ENCODE measurements at places on chromosomes 5 and 9. TPM values are rescaled to one million over a fixed set of nuclear protein-coding genes. Genes with fewer than 3 reads are reported as not detected.

The FST gene
- total RNA-seq, result 2.2 TPM

DNA sequence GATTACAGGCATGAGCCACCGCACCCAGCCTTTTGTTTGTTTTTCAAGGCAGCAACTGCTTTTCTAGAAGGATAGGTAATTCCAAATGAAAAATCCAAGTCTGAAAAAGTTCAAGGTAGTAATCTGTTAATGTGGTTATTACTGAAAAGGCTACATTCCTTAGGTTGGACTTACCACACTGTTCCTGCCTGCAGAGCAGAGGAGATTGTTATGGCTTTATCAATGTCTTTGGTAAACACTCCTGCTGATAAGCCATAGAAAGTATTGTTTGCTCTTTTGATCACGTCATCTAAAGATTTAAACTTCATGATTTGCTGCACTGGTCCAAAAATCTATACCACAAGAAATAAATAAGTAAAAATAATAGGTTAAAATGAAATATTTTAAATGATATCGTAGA, 43.4 kb downstream of the ALDH1A1 start:
- DNase-seq, result no peak

The RNF183 gene
- not detected for total RNA-seq

DNA sequence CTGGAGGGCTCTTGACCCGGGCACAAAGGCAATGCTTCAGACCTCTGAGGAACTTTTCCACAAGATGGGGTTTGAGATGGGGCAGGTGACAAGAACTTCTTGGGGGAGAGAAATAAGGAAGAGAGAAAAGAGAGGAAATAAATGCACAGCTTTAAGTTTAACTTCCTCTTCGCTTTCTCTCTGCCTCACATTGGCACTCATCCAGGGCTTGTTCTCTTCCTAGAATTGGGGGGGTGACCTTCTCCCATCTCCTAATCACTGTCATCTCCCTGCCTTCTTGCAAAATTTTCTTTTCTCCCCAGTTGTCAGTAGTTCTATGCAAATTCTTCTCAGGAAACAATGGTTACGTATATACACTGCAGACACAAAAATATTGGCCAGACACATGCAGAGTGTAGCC, 19.1 kb upstream of the ADCY2 start:
- DNase-seq, result no peak

DNA sequence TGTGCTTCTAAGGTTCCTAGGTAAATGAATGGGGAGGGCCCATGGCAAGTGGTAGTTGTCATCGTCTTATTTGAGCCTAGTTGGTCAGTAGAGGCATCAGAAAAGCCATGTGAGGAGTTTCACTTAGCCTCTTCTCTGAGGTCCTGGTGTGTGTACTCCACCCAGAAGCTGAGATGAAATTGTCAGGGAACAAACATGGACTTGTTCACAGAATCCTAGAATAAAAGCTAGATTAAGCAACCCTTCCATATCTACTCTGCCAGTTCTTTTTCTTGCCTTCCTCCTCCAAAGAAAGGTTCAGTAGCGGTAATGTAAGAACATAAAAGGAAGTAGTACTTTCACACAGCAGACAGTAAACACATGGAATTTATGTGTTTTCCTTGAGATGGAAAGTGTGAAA, 70.4 kb downstream of the ARHGAP26 start:
- DNase-seq, result no peak

The PCSK1 gene
- not detected for total RNA-seq

DNA sequence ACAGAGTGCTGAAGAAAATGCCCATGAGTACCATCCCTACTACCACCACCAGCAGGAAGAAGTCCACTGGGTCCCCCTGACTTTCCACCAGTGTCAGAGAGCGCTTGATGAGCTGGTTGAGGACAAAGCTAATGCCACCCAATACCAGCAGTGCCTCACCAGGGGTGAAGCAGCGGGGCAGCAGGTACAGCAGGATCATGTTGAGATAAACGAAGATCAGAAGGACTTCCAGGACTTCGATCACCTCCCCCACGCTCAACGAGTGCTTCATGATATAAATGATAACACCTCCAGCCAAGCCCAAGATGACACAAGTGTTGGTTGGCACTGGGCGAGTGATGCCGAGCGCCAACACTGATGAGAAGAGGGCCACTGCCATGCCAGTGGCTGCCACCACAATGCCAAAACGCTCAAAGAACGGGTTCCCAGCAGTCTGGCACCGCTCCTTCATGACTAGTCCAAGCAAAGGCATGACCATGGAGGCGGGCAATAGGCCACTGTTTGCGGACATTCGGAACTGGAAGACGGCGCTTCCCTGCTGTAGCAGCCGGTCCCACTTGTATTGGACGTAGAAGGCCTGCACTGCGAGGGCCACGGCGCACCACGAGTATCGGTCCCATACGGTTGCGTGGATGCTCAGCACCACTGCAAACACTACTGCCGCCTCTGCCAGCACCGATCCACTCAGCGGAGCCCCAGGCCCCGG, 679 bp downstream of the DOLK start:
- no peak for DNase-seq

GRCh38 chr5:116531117-116531516, 43.5 kb downstream of the SEMA6A start:
- DNase-seq, result no peak

The IL5 gene
- not detected for total RNA-seq

Measured in heart left ventricle (tissue), 16 donors.